ENCODE measurements at places on chromosomes 3 and 15. TPM values are rescaled to one million over a fixed set of nuclear protein-coding genes. Genes with fewer than 3 reads are reported as not detected.

DNA sequence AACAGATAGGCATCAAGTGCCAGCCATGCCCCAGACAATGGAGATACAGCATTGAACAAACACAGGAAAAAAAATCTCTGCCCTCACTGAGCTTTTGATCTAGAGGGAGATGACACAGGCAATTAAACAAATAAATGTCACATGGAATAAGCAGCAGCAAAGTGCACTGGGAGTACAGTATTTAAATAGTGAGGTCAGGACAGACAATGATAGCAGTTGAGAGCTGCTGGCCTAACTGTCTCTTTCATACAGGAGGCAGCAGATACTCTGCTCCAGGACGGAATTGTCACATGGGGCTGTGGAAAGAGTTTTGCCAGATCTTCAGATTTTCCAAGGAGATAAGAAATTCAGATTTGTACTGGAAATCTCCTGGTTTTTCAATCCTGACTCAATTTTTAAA lies 241.3 kb downstream of the THRB start:
- DNase-seq = no peak

DNA sequence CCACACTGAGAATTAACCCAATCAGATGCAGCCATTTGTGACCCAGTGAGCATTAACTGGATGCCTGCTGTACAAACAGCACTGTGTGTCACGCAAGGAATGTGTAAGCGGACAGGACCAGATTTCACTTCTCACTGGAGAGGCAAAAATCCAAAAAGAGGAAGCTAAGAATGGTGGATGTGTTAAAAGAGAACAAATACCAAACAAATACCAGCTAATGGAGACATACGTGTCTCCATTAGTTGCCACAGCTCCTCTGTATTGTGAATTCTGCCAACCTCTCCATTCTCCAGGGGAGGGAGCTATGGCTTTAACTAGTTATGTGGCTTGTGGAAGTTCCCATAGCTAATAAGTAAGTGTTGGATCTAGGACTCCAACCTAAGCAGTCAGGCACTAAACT lies 2.6 kb downstream of the LTF start:
- DNase-seq = no peak

DNA sequence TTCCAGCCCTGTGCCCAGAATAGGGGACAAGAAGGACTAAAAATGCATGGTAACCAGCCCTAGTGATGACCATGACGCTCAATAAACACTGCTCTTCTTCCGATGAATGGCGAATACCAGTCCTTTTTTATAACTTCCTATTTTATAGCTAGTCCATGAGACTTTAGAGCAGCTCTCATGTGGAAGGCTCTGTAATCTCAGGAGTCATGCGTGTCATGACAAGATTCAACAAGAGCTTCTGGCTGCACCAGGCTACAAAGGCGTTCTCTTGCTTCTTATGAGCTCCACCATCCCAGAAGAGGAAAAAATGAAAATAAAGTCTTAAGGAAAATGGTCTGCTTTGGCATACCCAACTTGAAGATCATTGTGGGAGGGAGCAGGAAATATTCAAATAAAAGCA lies 141.0 kb downstream of the TMCO5A start:
- no peak for DNase-seq

- DNase-seq = no peak
Observed at GRCh38 chr15:58357529-58358476, 74.0 kb upstream of the LIPC start.

The THPO gene
- total RNA-seq = 7.1 TPM

The PKM gene
- 511 TPM for total RNA-seq

The HTD2 gene
- 10.2 TPM for total RNA-seq

The CASR gene
- 2.5 TPM for total RNA-seq

DNA sequence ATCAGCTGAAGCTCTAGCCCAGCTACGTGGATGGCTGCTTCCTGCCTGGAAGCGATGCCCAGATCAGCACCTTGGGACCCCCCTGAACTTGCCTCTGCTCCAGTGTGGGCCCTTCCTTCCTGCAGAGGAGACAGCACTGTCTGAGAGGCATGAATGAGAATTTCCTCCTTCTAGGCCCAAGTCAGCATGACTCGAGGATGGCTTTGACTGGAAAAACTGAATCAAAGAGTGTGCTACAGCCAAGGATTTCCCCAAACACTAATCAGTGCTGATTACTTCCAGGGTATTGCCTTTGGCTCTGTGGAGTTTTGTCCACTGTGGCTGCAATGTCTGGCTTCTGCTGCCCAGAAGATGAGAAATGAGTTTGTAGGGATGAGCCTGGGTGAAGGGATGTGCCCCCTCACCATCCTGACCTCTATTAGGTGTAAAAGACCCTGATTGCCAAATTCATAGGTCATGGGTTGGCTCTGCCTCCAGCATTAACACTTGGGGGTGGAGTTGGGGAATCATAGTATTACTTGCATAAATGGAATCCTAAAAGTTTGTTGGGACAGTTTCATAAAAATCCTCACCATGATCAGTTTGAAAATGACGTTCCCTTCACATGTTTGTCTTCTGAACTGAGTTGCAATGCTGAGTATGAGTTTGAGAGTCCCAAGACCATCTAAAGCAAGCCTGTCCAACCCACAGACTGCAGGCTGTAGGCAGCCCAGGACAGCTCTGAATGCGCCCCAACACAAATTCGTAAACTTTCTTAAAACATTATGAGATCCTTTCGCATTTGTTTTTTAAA lies 36.7 kb downstream of the FLNB start:
- no peak for DNase-seq

- no peak for DNase-seq
Observed at GRCh38 chr3:54917862-54918261, 10.0 kb downstream of the LRTM1 start.

The ZIC4 gene
- total RNA-seq = not detected

The SLC12A1 gene
- not detected for total RNA-seq

The RBP2 gene
- total RNA-seq = not detected

DNA sequence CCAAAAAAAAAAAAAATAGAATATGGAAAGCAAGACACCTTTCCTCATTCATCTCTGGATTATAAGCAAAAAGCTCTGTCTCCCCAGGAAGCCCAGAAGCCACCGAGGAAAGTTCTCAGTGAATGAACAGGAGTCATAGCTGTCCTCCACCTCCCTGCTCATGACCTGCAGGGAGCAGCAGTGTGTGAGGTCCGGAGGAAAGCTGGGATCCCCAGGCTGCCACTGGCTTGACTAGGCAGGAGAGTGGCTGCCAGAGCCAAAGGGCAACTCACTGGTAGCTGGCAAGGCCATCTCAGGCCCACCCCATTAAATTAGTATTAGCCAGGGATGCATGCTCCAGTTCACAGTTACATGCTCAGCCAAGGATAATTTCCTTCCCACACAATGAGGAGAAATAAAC lies 191.6 kb upstream of the STT3B start:
- no peak for DNase-seq

- DNase-seq = no peak
Observed at GRCh38 chr3:33117461-33117860, 3.6 kb downstream of the CRTAP start.

GRCh38 chr3:127908202-127908601 lies 6.8 kb upstream of the KBTBD12 start:
- DNase-seq = no peak

- no peak for DNase-seq
Observed at GRCh38 chr3:60001369-60001768, 951.5 kb upstream of the CFAP20DC start.

DNA sequence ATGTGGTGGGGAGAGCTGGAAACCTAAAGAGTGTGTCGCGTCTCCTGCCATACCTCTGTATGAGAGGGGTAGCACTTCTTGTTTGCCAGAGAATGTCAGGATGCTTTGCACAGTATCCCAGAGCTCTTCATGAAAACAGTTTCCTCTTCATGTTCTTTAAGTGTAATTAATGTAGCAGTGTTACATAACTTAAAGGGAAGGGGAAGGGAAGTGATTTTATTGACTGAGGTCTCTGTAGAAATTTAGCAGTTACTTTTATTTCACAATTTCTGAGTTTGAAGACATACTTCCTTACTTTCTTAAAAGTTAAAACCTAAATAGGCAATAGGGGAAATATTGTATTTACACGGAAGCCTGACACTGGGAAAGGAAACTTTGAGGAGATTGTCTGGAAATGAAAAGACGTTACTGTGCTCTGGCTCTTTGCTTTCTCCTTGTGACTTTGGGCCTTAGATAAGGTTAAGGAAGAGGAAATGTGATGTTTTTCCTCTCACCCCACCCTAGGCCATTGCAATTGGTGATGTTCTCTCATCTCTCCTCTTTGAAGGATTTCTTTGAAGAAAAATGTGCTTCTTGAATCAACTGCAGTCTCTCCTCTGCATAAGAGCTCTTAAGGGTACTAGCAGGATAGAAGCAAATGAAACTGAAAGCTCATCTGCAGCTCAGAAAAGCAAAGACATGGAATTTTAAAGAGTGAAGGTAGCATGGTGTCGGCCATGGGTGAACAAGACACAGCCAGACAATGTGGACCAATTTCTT lies 6.0 kb downstream of the NXPE3 start:
- DNase-seq = no peak

GRCh38 chr15:99745370-99746086 lies 12.3 kb upstream of the LYSMD4 start:
- DNase-seq = no peak

- DNase-seq = no peak
Observed at GRCh38 chr3:35849963-35850362, 210.6 kb downstream of the ARPP21 start.

- no peak for DNase-seq
Observed at GRCh38 chr3:148763156-148763680, 64.4 kb upstream of the CPB1 start.

DNA sequence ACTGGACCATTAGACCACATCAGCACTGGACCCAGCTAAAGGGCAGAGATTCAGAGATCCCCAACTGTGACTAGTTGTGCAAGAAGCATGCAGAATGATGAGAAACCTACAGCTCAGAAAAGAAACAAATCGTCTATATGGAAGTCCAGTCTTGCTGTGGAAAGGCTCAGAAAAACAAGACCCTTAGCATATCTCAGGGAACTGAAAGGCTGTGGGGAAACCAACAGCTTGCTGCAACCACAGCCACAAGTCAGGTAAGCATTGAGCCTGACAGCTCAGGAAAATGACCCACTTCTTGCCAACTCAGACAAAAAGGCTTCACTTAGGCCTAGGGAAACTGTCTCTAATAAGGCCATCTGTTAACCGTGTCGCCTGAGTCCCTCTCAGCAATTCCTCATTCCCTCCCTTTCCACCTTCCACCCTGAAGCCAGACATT lies 145.6 kb downstream of the LSAMP start:
- DNase-seq = no peak

- no peak for DNase-seq
Observed at GRCh38 chr15:69444686-69445085, 7.9 kb upstream of the RPLP1 start.

DNA sequence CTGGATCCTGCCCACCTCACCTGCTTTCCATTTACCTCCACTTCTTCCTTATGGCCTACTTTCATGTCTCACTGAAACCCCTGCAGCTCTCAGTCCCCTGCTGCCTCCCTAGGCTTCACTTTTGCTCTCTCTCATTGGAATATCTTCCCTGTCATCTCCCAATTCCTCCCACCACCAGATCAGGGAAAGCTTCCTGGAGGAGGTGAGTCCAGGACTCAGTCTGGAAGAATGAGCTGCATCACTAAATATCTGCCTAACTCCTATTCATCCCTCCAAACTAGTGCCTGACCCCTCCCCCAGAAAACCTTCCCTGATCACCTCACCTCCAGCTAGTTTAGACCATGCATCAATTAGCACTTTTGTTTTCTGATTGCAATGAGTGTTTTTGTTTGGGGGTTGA lies 37.1 kb downstream of the MRPL46 start:
- no peak for DNase-seq

The KLHL40 gene
- total RNA-seq = not detected

DNA sequence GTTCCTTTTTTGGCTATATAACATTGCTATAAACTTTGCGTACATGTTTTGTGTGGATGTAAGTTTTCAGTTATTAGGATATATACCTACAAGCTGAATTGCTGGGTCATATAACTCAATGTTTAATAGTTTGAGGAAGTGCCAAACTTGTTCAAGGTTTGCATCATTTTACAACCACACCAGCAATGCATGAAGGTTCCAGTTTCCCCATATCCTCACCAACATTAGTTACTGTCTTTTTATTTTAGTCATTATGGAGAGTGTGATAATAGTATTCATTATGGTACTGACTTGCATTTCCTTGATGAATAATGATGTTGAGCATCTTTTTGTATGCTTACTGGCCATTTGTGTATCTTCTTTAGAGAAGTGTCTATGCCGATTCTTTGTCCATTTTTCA lies 112.3 kb downstream of the NR1I2 start:
- no peak for DNase-seq

GRCh38 chr15:61196156-61196555 lies 32.9 kb downstream of the RORA start:
- no peak for DNase-seq

- no peak for DNase-seq
Observed at GRCh38 chr15:57308170-57308545, 68.1 kb upstream of the CGNL1 start.

GRCh38 chr15:75234191-75234810 lies 23.8 kb upstream of the GOLGA6C start:
- no peak for DNase-seq

The SLC24A5 gene
- not detected for total RNA-seq

DNA sequence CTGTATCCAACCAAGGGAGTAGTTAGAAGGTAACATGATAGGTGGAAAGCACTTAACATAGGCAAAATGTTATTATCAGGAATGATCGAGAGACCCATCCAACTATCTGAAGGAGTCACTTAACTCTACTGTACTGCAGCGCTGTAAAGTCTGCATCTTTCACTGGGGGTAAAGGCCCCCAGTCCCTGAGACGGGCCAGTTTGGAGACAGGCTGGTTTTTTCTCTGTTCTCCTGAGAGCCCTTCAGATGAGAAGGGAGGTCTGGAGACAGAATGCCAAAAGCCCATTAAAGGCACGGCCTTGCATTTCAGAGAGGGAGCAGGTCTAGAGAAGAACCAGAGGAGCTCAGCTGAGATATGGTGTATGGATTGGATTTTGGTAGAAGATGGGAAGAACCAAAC lies 71.3 kb upstream of the CGNL1 start:
- DNase-seq = no peak

The PLCH1 gene
- total RNA-seq = 14.2 TPM

The EBLN2 gene
- total RNA-seq = 14.9 TPM

The NCK1 gene
- total RNA-seq = 26.2 TPM

The ZNF80 gene
- total RNA-seq = not detected

DNA sequence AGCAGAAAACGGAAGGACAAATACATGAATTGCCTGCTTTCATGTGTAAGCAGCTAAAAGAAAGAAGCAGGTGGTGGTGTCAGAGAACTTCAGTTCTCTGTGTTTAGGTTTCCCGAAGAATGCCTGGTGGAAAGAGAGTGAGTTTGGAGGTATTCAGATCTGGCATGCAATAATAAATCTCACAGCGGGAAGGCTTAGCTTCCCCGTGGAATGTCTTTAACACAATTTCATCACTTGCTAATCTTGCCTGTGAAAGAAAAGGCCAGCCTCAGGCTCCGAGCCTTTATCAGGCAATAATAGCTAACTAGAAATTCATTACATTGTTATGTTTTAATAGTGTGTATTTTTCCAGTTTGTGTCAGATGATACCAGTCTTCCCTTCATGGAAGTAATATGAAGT lies 220.3 kb downstream of the PDZRN3 start:
- DNase-seq = no peak

GRCh38 chr3:44957986-44958385 lies 18.0 kb downstream of the ZDHHC3 start:
- DNase-seq = no peak

- DNase-seq = no peak
Observed at GRCh38 chr15:59160880-59161593, 45.6 kb upstream of the LDHAL6B start.
